ENCODE measurements at places on chromosomes 5 and 9.

- no peak for DNase-seq
Measured at GRCh38 chr5:77210964-77211690, 647 bp downstream of the PDE8B start.

DNA sequence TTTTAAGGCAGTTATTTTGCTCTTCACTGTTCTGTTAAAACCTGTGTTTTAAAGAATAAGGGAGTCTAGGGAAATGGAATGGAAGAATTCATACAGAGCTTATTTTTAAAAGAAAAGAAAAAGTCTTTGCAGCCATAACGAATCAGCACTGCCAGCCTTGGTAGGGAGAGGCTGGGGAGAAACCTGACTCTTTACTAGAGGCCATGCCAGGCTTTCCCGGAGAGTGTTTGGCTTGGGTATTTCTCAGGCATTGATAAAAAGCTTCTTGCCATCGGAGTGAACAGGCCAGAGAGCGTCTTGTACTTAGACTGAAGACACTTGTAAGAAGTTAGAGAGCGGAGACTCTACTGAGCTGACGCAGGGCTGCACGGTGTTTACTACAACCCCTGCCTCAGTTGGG, 72.7 kb upstream of the NFIL3 start:
- no peak for DNase-seq

DNA sequence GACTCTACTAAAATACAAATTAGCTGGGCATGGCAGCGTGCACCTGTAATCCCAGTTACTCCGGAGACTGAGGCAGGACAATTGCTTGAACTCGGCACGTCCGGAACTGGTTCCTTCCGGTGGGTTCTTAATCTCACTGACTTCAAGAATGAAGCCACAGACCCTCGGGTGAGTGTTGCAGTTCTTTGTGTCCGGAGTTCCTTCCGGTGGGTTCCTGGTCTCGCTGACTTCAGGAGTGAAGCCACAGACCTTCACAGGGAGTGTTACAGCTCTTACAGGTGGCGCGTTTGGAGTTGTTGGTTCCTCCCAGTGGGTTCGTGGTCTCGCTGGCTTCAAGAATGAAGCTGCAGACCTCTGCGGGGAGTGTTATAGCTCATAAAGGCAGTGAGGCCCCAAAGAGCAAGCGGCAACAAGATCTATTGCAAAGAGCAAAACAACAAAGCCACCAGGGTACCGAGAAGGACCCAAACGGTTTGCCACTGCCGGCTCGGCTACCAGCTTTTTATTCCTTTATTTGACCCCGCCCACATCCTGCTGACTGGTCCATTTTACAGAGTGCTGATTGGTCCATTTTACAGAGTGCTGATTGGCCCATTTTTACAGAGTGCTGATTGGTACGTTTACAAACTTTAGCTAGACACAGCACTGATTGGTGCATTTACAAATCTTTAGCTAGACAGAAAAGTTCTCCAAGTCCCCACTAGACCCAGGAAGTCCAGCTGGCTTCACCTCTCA, 28.6 kb upstream of the SLC6A19 start:
- DNase-seq: no peak

GRCh38 chr5:102536323-102536928, 37.6 kb upstream of the SLCO6A1 start:
- DNase-seq: peak; percentile 41

DNA sequence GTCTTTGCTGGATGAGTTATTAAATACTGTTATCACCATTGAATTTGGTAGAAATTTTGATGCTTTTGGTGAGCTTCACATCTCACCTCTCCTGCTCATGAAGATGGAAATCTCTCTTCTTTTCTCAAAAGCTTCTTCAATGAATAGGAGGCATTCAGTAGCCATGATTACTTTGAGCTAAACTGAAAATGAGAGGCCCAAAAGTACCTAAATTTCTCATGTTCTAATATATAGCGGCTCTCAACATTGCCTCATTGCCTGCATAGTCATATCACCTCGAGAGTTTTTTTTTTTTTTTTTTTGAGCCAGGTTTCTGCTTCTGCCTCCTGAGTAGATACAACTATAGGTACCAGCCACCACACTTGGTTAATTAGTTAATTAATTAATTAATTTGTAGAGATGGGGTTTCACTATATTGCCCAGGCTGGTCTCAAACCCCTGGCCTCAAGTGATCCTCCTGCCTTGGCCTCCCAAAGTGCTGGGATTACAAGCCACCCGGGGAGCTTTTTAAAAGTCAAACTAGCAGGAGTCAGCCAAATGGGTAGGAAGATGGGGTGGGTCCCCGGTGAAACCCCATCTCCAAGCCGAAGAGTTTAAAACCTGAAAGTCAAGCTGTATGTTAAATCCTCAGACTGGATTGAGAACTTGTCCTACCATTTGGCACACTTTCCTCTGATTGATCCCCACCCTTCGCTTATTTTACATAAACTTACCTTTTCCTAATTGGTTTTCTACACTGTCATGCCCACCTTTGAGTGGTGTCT, 169.0 kb downstream of the DOCK2 start:
- no peak for DNase-seq

DNA sequence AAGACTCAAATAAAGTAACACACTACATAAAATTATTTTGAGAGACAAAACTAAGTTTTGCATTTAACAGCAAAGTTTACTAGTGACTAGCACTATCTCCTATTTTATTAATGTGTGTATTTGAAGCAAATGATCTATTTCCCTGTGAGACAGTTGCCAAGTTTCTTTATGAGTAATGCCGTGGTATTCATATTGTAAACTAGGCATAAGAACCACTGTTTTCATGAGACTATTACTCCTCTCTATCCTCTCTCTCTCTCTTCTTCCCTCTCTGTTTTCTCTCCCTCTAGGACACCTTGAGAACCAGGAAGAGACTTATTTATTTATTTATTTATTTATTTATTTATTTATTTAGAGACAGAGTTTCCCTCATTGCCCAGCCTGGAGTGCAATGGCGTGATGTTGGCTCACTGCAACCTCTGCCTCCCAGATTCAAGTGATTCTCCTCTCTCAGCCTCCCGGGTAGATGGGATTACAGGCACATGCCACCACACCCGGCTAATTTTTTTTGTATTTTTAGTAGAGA, 61.1 kb downstream of the MLANA start:
- no peak for DNase-seq

DNA sequence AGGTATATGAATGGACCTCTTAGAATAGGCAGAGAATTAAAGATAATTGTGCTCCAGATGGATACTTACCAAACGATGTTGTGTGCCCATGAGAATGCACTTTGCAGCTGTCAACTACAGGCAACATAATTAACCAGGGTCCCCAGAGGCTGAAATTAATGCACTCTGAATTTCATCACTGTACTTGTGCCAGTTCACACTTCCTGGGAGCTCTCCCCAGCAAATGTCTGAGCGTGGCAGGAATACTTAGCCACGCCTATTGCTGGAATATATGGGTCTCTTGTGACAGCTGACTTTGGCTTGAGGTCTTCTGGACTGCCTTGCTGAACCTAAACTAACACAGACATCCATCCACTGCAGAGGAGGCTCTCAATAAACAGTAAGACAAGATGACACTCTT, 11.9 kb upstream of the C1QTNF2 start:
- no peak for DNase-seq

- DNase-seq: no peak
Measured at GRCh38 chr5:143413958-143414669, 10.6 kb upstream of the NR3C1 start.

DNA sequence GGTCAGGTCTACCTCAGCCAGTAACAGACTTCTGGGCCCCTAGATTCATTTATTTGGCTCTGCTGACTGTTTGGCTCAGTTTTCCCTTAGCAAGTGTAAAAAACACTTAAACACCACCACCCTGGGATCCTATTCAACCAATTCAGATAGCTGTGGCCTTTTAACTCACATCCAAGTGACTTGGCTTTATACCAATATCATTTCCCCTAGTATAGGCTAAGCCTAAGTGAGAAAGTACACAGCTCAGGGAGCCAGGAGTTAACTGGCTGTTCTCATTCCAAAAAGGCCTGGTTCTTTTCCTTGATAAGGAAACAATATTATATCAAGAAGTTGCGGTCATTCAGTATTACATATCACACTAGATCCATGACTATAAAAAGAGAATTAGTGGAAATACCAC, 163.5 kb downstream of the ARL15 start:
- no peak for DNase-seq

GRCh38 chr5:135745897-135746500, 88.5 kb upstream of the SLC25A48 start:
- no peak for DNase-seq

GRCh38 chr5:73391441-73391881, 57.1 kb downstream of the FOXD1 start:
- no peak for DNase-seq

GRCh38 chr9:36933676-36934215, 100.3 kb downstream of the PAX5 start:
- DNase-seq: no peak

- no peak for DNase-seq
Measured at GRCh38 chr9:137156567-137157375, 13.1 kb downstream of the LRRC26 start.

DNA sequence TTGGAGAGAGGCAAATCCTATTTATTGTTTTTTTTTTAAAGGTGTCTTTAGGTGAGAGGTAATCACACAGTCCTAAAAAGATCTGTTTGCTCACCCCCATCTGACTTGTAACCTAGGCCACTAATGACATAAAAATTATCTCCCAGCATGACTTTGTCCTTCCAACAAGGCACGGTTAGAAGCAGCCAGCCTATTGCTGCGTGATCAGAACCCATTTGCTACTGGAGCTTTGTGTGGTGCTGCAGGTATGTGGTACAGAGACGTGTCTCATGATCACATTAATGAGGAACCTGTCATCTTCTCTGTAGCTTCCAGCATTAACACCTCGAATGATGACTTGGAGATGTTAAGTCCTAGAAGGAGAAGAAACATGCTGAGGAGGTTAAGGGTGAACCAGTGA, 555.8 kb upstream of the TLE4 start:
- DNase-seq: no peak
